ENCODE measurements at places on chromosomes 3 and 15.

DNA sequence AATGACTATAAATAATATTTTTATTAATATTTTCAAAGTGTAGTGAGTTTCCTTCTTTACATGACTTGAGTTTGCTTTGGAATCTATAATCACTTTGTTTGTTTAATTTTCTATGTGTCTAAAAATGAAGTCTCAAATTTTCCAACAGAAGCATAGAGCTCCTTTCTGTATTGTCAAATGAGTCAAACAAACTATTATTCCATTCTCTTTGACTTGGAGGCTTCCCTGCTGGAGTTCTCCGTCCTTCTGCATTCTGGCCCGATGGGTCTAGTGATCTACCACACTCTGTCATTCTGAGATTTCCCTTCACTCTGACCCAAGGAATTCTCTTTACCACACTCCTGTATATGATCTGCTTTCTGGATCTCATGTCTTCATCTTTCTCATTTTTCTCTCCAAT lies 30.1 kb downstream of the POLR2M start:
- no peak for DNase-seq

DNA sequence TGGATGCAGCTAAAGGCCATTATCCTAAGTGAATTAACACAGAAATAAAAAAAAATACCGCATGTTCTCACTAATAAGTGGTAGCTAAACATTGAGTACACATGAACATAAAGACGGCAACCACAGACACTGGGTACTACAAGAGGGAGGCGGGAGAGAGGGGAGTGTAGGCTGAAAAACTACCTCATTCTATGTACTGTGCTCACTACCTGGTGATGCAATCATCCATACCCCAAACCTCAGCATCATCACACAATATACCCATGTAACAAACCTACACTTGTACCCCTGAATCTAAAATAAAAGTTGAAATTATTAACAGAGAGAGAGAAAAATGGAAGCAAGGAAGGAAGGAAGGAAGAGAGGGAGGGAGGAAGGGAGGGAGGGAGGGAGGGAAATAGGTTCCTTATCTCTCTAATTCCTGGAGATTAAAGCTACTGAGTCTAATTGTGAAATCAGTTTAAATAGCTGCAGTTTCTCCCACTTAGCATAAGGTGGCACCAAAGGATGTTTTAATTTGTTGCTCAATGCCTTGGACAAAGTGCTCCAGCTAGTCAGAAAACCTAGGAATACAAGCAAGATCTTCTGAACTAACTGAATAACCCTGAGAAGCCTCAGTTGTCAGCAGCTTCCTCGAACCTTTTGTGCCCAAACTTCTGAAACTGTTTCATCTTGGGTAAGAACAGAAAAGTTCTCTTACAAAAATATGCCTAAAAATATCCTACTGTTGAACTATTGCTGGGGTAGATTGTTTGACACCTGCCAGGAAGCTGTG lies 79.4 kb upstream of the ATP11B start:
- no peak for DNase-seq

GRCh38 chr3:42504334-42505127 lies 2.1 kb downstream of the VIPR1 start:
- no peak for DNase-seq

DNA sequence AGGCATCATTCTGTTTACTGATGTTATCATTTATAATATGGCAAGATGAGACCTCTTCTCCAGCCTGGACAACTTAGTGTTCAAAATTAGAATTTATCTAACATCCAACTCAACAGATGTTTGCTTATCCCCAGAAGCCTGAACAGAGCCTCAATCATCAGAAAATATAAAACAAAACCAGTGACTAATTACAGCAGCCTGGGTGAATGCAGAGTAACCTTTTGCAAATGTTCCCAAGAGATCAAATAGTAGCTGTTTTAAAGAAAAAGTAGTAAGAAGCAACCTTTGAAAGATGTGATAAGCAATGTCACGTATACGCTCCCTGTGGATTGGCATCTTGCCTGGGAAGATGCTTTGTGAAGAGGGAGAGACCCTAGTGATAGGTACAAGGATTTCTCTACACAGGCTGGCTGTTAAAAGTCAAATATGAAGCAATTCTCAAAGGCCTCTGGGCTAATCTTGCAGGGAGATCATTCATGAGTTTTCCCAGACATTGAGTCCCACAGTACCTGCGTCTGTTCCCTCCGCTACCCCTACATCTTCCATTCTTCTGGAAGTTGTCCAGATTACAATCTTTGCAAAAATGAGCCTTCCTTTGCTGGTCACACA lies 39.3 kb upstream of the PRICKLE2 start:
- no peak for DNase-seq

DNA sequence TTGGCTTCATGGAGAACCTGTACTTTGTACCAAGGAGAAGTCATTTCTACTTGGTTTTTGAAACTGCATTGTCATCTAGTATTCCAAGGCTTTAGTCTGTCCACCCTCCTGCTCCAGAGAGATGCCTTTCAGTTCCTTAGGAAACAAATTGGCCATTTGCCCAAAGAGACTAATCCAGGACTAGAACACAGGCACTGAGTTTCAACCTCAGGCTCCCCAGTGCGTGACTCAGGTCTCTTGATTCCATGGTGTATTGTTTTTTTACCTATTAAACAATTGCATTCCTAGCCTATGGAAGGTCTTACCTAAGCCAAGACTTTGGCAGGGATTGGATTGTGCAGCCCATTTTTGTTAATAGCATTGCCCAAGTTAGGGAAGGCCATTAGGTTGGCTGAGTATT lies 214.8 kb upstream of the CTDSPL start:
- no peak for DNase-seq

DNA sequence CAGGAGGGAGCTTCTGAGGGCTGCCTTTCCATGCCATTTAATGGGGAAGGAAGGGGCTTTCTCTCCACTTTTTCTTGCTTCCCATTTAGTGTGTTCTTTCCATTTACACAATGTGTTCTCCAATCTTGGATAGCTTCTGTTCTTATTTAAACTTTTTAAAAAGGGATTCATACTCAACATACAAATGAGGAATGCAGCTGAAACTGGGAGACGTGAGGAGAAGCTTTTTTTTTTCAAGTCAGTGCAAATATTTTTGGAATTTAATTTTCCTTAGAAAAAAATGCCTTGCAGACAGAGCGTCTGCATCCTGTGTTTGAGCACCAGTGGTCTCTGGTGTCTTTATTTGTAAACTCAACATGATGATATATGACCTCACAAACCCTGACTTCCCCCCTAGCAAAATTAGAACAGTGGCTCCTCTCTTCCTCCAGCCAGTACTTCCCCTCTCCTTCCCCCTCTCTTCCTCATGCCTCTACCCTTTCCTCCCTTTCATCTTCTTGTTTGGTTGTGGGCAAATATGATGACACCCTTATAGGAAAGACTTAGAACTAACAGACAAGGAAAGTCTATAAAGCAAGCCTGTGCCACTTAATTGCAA lies 48.1 kb upstream of the PCSK6 start:
- DNase-seq: no peak

DNA sequence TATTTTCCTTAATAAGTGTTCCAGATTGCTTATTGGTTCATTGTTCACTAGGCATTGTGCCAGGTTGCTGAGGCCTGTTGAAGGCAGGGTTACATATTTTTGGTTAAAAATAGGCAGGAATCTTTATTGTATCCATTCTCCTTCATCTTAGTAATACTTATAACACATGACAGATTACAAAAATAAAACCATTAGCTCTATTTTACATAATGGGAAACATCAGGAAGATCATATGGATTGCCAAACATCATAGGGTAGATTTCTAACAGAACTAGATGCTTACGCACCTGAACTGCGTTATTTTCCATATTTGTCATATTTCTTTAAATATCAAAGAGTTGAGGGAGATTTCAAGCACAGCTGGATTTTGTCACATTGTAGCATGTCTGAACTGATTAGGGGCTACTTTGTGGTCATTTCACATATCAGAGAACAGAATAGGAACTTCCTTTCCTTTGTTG lies 462.9 kb upstream of the SGO1 start:
- no peak for DNase-seq

DNA sequence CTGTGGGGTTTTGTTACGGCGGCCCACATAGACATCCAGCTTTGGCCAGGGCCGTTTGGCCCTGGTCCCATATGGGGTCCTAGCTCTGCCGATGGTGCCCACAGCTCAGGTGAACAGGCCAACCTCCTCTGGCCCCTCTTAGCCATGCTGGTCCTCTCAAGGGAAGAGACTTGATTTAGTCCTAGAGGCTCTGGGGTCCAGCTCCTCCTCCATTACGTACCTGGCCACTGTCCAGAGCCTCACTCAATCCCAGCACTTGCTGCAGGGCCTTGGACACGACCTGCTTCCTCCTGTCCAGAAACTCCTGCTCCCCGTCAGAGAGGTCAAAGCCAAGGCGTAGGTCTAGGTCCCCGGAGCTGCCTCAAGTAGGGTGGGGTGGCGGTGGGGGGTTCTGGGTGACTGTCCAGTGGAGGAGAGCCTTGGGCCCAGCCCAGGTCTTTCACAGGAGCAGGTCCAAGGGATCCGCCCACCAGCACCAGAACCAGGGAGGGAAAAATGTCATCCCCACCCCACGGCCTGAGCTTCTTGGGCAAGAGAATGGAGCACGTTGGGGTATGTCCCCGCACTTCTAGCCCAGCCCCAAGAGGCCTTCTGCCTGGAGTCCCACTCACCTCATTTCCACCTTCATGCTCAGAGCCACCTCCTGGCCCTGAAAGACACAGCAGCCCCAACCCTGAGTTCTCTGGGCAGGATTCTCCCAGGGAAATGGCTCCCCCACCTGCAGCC lies 6.8 kb downstream of the PLA2G4F start:
- no peak for DNase-seq

GRCh38 chr3:50333744-50334328 lies 5.8 kb upstream of the TUSC2 start:
- no peak for DNase-seq

DNA sequence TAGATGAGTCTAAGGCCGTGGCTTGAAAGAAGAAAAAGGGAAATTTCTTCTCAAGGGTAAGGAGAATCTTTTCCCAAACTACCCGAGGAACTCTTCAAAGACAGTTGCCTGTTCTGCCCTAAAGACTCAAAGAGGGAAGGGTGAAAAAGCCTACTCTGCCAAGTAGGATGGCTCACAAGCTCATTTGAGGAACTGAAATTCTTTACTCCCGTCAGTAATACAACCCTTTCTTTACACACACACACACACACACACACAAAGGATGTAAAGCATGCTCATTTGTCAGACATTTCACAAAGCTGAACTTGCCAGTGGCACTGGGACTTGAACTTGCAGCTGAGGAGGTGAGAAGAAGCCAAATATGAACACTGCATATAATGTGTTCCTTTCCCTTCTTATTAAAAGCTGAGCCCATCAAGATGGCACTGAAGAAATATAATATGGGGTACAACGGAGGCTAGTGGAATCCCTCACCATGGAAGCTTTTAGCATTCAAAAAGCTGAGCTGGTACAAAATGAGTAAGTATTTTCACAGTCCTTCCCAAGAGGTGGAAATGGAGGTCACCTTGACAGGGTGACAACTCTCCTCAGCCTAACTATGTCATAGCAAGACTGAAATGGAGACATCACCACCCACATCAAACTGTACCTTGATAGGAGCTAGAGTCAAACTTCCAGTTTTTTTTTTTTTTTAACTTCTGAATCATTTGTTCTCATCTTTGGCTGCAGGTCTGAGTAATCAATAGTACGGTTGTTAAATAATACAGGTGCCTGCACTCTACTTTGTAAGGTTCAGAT lies 57.6 kb downstream of the TAFA4 start:
- DNase-seq: no peak

- DNase-seq: no peak
Measured at GRCh38 chr15:73338058-73338457, 30.7 kb downstream of the HCN4 start.

- no peak for DNase-seq
Measured at GRCh38 chr3:71125738-71126137, 457.8 kb downstream of the FOXP1 start.

- no peak for DNase-seq
Measured at GRCh38 chr3:149475451-149476060, 1.1 kb downstream of the TM4SF4 start.

- DNase-seq: no peak
Measured at GRCh38 chr3:11776346-11776745, 70.3 kb downstream of the TAMM41 start.

- DNase-seq: no peak
Measured at GRCh38 chr3:30970183-30970582, 75.7 kb upstream of the GADL1 start.

DNA sequence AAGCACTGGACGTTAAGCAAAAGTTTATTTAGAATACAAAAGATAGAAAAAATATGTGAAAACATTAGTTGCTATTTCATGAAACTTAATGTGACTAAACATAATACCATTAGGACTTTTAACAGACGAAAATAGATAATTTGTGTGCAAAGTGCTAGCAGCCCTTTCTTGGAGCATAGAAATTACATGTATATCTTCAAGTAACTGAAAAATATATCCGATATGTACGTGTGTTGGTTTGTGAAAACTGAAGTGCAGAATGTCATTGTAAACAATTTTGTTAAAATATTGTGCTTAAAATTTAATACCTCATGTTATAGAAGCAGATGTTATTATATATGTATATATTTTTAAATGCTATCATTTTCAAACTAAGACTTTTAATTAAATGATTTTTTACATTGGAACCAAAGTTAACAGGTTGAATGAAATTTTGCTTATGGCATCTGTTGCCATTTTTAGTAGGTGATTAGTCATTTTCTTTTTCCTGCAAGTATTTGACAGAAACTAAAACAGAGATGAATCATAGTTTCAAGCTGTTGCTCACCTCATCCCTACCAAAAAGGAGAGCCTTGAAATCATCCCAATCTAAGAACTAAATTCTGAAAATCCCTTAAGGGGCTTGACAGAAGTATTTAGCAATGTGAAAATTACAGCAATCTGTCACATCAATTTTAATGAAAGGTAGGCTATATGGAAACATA lies 334.8 kb downstream of the NAALADL2 start:
- no peak for DNase-seq

- no peak for DNase-seq
Measured at GRCh38 chr3:65314269-65314668, 626.5 kb upstream of the ADAMTS9 start.

- DNase-seq: no peak
Measured at GRCh38 chr3:21894459-21895340, 143.7 kb upstream of the ZNF385D start.

GRCh38 chr3:170536712-170537111 lies 49.2 kb downstream of the SLC7A14 start:
- no peak for DNase-seq

GRCh38 chr3:168088106-168088720 lies 7.5 kb downstream of the GOLIM4 start:
- no peak for DNase-seq

DNA sequence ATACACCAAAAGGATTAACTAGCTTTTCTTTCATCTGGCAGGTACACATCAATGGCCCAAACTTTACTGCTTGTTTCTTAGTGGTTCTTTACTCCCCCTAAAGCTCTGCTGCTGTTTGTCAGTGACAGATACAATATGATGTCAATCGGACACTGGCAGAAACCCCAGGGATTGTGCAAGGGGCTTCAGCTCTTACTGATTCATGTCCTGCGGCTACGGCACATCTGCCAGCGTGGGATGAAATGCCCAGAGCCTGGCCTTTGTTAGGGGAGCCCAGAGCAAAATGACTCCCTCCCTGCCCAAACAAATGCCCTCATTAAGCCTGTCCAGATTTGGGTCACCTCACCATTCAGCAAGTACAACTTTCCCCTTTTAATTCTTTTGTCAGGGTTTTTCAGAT lies 28.3 kb downstream of the SRP14 start:
- DNase-seq: no peak

- DNase-seq: no peak
Measured at GRCh38 chr3:181056136-181056732, 66.7 kb upstream of the DNAJC19 start.
